Stimulated activated CD8-positive, alpha-beta memory T cell treated with anti-CD3 and anti-CD28 coated beads, Interleukin-15, amount 100 ng/mL, for 48 hours (primary cell): ENCODE measurements at places on chromosomes 16 and 17.

DNA sequence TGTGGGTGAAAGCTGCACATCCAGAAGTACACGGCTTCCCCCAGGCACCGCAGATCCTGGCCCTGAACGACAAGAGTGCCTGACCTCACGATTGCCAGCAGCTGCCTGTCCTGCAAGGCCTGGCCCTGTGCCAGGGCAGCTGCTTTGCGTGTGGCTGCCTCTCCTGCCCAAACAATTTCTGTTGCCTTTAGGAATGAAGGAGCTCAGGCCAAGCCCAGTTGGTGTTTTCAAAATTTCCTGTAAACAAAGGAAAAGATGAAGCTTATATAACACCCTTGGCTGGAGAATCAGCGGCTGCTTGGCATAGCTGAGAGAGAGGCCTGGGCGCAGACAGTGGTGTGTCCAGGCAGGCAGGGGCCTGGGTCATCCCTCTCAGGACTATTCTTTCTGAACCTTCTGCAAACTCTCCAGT is 11.7 kb upstream of the SLC47A2 start:
- no peak for DNase-seq

GRCh38 chr16:84535408-84535807 is 30.9 kb upstream of the MEAK7 start:
- DNase-seq: no peak

DNA sequence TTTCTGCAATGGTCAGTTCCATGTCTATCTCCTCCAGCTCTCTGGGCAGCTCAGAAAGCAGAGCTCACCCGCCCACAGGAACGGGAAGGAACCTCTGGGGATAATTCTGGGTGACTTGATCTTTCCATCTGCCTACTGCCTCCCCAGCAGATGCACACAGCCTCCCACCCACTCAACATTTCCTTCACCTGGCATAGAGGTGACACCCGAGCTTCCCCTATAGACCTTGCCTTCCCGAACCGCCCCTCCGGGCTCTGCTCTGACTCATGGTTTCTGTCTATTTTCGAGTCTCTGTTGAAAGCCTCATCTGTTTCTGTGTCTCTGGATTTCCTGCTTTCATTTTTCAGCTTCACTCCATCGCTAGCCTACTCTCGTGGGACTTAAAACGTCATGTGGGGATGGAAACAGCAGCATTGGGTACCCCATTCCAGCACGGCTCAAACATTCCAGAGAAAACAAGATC is 11.4 kb downstream of the GGA3 start:
- DNase-seq: peak; percentile 81

- no peak for DNase-seq
These were observed 17.1 kb downstream of the KIF19 start for GRCh38 chr17:74343121-74343520.

- DNase-seq: no peak
These were observed 73.1 kb upstream of the CES5A start for GRCh38 chr16:55948230-55948629.

- no peak for DNase-seq
These were observed 10.3 kb downstream of the CCL18 start for GRCh38 chr17:36074365-36074764.

DNA sequence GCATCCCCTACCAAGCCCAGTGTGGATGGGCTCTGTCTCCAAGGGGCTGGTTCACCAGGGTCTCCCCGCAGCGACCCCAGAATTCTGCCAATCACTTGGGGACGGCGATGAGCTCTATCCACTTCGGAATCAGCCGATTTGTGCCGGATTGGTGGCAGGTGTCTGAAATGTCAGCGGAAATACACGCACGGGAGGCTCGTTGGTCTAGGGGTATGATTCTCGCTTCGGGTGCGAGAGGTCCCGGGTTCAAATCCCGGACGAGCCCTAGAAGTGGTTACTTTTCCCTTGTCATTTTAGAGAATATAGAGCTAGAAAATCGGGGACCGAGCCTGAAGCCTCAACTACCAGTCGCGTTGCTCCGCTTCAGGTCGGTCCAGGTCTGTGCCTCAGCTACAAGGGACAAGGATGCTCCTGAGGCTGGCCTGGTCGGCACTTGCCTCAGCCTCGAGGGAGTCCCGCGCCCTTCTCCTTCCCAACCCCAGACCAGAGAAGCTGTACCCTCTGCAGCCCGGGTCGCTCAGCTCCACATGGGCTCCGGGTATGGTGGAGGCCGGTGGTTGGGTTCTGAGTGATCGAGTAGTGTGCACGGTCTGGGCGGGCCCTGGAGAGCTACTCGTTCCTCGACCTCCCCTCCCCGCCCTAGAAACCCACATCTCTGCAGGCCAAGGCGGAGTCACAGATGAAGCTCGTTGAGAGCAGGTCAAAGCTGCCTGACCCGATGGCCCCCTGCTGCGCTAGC is 16.0 kb upstream of the OR1F1 start:
- no peak for DNase-seq

DNA sequence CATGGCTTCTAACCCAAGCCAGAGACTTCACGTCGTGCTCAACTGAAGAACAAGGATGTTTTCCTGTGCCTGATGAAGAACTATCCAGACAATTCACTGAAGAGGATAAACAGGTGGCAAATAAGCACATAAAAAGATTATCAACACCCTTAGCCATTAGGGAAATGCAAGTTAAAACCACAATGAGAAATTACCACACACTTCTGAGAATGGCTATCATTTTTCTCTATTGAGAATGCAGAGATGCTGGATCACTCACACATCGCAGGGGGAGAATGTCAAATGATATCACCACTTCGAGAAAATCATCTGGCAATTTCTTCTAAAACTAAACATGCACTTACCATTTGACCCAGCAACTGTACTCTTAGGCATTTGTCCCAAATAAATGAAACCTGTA is 162.8 kb downstream of the IRX3 start:
- DNase-seq: no peak

DNA sequence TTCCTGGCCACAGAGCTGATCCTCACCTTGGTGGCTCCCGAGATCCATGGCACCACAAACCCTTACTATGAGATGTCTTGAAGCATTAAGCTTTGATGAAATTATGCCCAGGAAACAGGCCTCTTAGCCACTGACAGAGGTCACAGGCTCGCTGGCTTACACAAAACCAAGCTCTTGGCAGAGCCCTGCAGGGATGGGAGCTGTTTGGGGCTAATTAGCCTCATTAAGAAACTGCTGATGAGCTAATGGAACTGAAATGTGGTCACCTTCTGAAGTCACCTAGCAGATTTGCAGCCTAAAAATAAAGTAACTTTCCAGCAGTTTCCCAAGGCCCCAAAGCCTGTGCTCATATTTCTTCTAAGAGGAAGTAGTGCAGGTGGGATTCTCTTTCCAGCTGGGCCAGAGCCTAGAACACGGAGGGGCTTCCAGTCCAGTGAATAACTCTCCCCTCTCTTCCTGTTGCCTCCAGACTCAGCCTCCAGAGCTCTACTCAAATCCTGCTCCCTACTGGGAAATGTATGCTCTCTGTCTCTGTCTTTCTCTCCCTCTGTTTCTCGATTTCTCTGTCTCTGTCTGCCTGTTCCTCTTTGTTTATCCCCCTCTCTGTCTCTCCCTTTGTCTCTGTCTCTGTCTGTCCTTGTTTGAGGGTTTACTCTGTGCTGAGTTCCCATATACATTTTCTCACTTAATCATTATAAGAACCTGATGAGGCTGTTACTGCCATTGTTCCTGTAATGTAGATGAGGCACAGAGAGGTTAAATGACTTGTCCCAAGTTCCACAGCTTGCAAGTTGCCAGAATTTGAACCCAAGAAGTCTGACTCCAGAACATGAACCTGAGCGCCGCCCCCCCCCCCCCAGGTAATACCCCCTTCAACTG is 338.9 kb downstream of the CA10 start:
- DNase-seq: no peak

- DNase-seq: no peak
These were observed 568.8 kb upstream of the ZFHX3 start for GRCh38 chr16:73616770-73617169.

GRCh38 chr17:78610951-78611511 is 33.8 kb upstream of the DNAH17 start:
- no peak for DNase-seq

DNA sequence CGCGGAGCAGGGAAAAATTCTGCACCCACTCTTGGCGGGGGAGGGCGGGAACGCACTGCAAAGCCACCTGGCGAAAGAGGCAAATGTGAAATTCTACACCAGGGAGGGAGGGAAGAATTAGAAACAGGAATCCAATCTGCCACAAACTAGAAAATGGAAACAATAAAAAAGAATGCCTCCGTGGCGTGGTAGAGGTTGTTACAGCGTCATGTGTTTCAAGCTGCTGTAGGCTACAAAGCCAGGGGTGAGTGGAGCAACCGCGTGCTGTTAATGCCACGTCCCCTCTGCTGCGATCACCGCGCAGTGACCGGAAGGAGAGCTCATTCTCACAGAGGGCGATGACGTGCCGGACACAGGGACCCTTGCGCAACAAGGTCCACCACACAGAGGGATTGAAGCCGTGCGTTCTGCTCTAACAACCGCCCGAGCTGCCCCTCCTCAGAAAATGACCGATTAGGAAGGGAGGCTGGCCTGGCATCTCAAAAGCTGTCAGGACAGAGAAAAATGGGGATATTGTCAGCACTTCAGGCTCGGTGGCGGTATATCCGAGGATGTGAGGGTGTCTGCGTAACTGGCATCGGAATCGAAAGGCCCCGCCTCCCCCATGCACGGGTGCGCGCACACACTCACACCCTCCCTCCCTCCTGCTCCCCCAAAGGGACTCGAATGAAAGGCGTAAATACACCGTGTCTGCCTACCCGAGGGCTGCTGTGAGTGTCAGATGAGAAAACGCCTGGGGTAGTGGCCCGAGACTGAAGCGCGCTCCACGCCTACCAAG is 70.8 kb upstream of the TNRC6C start:
- DNase-seq: peak; percentile 42

DNA sequence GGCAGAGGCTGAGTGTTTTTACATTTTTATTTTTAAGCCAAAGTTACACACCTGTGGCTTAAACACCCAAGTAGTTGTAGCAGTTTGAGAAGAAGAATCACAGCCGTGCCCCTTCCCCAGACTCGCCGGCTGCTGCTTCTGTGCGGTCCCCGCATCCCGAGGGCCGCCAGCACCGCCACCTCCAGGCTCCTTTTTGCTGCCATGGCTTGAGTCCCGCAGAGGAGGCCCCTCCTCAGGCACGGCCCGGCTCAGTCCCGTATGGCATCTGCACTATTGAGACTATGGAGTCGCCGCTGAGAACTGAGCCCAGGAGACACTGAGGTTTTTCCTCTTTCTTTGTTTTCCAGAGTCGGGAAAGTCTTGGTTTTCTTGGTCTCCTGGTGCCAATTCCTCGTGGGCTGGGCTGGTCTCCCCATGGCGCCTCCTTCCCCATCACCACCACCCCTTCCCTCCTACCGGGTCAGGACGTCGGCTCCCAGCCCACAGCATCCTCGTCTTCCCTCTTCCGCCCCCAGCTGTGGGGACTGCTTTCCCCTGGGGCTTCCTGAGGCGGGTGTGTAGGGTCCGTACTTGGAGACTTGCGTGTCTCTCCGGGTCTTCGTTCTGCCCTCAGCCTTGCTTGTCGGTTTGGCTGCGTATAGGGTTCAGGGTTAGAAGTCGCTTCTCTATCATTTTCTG is 32.6 kb upstream of the CDH15 start:
- DNase-seq: no peak

GRCh38 chr16:4976079-4976478 is 17.9 kb downstream of the SEC14L5 start:
- DNase-seq: no peak

- no peak for DNase-seq
These were observed 35.0 kb upstream of the ZNF423 start for GRCh38 chr16:49890876-49891275.

DNA sequence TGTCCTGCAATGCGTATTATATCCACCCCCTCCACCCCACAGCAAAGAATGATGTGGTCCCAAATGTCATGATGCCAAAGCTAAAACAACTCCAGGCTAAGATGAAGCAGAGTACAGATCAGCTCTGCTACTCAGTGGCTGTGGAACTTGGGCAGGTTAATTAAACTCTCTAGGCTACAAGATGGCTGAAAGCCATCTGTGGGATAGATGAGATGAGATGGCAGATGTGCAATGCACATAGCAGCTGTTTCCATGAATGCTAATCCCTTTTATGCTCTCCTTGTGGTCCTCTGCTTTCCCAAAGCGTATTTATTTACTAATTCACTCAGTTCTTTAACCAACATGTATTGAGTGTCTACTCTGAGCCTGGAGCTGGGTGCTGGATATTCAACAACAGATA is 114.4 kb downstream of the GRIN2A start:
- no peak for DNase-seq

DNA sequence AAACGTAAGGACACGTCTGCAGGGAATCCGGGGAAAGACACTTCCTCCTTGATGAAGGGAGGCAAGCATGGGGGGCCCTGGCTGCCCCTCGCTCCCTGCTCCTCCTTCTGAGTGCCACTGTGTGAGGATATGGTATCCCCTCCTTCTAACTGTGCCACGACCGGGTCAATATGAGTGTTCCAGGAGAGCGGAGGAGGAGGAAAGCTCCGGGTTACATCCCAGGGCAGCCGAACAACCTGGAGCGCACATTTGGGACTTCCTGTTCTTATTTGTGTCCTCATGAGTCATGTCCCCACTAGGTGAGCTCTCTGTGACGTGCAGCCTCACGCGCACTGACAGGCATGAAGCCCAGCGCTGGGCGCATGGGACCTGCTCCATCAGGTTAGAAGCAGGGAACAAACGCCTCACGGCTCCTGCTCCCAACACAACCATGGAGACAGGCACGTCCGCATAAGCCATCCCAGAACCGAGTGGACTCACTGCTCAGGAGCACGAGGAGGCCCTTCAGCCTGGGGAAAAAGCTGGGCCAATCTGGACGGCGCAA is 92.9 kb upstream of the DNAH17 start:
- no peak for DNase-seq

DNA sequence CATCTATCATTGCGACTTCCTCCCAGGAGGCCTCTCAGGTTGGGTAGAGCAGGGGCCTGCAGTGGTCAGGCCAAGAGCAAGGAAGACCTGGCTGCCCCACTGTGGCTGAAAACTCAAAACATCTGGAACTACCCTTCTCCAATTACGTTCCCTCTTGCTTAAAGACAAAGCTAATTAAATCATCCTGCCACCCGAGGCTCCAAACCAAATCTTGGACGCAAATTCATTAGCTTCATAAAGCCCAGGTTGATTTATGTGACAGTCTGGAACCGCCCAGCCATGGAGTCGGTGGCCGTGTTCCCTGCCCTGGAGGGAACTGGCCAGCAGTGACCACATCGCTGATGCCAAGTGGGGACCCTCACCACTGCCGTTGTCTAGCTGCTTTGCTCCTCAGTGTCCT is 21.4 kb downstream of the GRIN2C start:
- DNase-seq: no peak

DNA sequence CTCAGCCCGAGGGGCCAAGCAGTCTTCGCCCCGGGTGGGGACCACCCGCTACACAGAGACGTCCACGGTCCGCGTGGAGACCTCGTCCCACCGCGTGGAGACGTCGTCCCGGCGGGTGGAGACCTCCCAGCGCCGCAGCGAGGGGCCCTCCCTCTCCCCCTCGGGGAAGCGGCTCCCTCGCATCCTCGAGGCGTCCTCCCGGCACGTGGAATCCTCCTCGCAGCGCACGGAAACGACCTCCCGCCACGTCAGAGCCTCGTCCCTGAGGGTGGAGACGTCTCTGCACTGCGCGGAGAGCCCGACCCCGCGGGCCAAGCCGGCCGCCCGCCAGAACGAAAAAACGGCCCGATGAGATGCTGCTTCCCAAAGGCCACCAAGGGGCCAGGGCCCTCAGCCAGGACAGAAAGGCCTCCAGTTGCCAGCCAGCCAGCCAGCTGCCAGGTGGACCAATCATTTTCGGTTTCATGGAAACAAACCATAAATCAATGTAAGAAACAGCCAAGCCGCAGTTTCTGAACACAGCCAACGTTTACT is 424 bp downstream of the C17orf100 start:
- no peak for DNase-seq
